ENCODE measurements at places on chromosomes 5 and 9.

- DNase-seq, result no peak
These were observed 1272.3 kb upstream of the CDH9 start for GRCh38 chr5:28310696-28311095.

GRCh38 chr9:125829743-125830142, 82.6 kb downstream of the PBX3 start:
- DNase-seq, result peak; percentile 35

GRCh38 chr9:77647267-77648233, 572 bp downstream of the GNA14 start:
- no peak for DNase-seq

DNA sequence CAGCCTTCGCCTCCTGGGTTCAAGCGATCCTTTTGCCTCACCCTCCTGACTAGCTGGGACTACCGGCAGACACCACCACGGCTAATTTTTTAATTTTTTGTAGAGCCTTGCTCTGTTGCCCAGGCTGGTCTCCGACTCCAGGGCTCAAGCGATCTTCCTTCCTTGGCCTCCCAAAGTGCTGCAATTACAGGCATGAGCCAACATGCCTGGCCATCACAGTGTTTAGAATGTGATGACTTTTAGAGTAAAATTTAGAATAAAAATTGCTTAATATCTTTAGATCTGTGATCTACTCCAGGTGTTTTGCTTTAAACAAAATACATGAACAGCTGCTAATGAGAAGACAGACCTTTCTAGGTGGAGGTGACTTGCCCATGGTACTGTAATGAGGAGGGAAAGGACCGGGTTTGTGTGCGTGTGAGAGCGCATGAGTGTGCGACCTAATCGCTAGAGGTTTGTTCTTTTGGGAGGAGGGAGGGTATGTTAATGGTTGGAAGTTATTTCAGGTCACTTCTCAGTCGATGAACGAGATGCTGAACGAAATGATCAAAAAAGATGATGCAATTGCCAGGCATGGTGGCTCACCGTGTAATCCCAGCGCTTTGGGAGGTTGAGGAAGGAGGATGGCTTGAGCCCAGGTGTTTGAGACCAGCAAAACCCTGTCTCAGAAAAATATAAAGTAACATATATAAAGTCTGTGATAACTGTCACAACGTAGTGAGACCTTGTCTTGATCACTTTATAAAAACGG, 2.0 kb downstream of the CNOT6 start:
- no peak for DNase-seq

DNA sequence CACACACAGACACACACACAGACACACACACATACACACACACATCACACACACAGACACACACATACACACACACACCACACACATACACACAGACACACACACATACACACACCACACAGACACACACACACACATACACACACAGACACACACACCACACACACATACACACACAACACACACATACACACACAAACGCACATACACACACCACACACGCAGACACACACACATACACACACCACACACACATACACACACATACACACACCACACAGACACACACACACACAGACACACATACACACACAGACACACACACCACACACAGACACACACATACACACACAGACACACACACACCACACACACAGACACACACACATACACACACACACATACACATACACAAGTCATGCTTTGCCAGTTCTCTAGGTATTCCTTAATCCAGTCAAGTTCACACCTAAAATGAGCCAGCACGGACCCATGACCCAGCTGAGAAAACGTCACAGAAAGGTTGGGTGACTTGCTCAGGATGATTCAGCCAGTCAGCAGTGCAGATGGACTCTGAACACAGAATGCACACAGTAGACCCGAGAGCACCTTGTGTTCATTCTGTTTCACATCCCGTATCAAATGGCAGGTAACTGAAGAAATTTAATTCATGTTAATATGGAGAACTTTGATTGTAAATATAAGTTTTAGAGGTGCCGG, 746.4 kb downstream of the MTRR start:
- DNase-seq, result no peak

- no peak for DNase-seq
These were observed 116.0 kb downstream of the UNC13B start for GRCh38 chr9:35277628-35278359.

GRCh38 chr5:180294411-180294810, 2.5 kb upstream of the MAPK9 start:
- no peak for DNase-seq

GRCh38 chr5:124651663-124652513, 94.6 kb downstream of the ZNF608 start:
- peak; percentile 94 for DNase-seq

DNA sequence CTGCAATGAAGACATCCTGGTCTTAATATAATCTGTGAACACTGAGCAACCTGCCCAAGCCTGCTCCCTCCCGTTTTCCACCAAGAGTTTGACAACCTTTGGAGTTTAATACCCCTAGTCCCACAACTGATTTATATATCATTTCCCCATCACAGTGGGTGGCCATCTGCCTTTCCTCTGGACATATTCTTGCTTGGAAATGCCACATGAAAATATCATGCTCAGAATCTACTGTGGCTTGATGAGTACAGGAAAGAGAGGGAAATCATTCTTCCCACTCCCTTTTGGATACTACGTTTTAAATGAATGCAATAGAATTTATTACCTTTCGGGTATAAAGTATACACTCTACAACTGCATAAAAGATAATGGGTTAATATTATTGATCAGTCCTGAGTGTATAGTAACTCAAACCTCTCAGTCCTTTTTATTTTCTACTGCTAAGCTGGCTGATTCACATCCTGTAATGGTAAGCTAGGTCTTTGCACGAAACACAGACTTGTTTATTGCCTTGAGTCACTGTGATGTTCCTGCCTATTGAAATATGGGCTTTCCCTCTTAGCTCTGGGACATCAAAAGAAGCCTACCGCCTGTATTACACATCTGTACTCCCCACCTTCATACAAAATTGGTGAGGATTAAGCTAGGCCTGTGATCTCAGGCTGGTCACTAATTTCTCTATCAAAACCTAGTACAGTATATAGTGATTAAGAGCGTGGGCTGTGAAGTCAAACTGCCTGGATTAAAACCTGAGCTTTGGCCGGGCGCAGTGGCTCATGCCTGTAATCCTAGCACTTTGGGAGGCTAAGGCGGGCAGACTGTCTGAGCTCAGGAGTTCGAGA, 67.6 kb upstream of the NR5A1 start:
- no peak for DNase-seq

- DNase-seq, result no peak
These were observed 60.9 kb upstream of the CD180 start for GRCh38 chr5:67257500-67257899.

- peak; percentile 92 for DNase-seq
These were observed 980 bp downstream of the COL5A1 start for GRCh38 chr9:134642385-134643181.

GRCh38 chr5:111545031-111545430, 32.7 kb upstream of the STARD4 start:
- no peak for DNase-seq

Data from stomach (tissue), 19 donors.